ENCODE measurements at places on chromosomes 3 and 15.
A peak's percentile ranks its signal among the peaks of the same experiment; 100 is the strongest.

DNA sequence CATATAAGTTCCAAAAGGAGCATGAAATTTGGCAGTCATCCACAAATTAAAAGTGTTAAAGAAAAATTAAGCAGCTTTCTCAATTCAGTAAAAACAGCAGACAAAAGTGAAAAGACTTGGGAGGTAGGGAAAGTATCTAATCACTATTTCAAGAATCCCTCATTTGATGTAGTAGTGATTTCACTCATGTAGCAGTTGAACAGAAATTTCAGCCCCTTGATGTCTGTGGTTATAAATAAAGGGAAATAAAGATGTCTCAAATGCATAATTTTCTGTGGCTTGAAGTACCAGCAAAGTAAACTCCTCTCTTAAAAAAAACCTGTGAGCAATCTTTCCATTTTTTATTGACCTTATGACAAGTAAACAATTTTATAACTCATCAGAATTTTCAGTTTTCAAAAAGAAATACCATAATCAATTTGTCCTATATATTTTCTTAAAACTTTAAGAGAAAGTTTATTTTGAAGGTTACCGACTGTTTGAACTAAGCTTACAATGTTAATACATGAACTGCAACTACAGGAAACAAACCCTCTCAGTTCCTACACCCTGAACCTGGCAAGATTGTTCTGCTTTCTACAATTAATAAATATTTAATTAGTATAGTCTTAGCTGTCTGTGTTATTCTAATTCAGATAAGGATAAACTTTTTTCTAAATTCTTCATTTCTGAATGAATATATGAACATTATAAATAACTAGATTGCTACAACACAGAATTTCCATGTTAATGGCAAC is 94.2 kb downstream of the CBLB start:
- no peak for DNase-seq

GRCh38 chr3:81513591-81513990 is 247.9 kb downstream of the GBE1 start:
- DNase-seq = no peak

GRCh38 chr3:21446027-21446426 is 305.0 kb downstream of the ZNF385D start:
- no peak for DNase-seq

GRCh38 chr3:53677413-53677812 is 168.8 kb downstream of the CHDH start:
- DNase-seq = peak; percentile 8

DNA sequence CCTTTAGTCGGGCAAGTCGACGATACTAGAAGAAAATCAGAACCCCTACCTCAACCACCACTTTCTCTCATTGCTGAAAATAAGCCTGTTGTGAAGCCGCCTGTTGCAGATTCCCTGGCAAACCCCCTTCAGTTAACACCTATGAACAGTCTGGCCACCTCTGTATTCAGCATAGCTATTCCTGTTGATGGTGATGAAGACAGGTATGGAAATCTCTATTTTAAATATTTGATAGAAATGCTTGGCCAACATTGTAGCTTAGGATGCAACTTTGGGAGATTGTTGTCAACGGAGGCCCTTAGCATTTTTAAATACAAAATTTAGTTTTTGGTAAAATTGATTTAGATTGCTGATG is 3.0 kb downstream of the TSC22D2 start:
- no peak for DNase-seq

DNA sequence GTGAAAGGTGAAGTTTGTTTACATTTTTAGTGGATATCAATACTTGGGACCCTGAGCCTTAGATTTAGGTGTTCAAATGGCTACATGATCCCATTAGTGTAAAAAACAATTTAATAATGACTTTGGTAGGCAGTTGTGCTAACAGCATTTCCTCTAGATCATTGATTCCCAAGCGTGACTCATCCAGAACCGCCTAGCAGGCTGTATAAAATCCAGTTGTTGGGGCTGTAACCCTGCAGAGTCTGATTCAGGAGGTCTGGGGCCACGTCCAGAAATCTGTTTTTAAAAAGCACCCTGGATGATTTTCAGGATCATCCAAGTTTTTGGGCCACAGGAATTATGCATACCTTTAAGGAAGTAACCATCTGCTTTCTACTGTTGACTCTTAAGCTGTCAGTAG is 156.4 kb downstream of the TP63 start:
- no peak for DNase-seq

GRCh38 chr3:184677344-184678316 is 34.2 kb downstream of the MAGEF1 start:
- DNase-seq = no peak

DNA sequence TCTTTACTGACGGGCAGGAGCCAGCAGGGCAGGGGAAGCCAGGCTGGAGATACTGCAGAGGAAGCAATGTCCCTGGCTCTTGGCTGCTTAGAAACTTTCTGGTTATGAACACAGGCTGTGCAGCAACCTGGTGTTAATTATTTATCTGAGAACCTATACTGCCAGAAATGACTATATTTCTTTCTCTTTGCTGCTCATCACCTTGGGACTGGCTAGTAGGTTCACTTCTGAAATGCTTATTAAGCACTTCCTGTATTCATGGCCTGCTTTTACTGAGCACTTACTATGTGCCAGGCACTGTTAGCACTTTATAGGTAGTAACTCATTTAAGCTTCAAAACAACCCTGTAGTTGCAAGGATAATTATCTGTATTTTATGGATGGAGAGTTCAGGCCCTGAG is 57.6 kb downstream of the RAB11A start:
- no peak for DNase-seq

GRCh38 chr3:189260556-189261493 is 89.1 kb downstream of the TPRG1 start:
- no peak for DNase-seq

- no peak for DNase-seq
Observed at GRCh38 chr15:98827217-98827616, 178.9 kb downstream of the IGF1R start.

GRCh38 chr3:53257465-53257864 is 1.6 kb upstream of the TKT start:
- no peak for DNase-seq

DNA sequence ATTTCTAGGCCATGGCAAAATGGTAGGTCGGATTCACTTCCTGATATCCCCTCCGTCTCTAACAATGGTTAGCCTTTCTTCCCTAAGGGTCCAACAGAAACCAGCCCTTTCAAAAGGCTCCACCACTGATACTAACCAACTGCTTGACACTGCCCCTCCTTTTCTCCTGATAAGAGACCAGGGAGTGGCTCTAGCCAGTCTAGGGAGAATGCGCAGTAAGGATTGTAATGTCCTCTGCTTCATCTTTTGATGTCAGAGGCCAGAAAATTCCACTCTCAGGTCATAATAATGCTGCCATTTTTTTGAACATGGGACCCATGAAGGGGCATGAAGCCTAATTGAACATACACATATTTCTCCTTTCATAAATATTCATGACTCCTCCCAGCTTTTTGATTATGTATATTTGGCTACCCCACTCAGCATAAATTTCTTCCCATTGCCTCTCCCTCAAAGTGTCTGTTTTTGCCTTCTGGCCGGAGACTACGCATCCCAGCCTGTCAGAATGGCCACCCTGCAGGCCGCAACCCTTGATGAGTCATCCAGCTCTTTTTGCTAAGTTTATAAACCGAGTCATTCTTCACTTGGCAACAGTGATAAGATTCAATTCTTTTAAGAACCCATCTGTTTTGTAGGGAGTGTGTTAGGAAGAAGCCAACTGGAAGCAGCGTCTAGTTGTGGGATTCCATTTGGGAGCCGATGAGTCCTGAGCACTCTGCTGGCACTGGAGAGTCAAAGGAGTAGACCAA is 189.0 kb upstream of the MCTP2 start:
- no peak for DNase-seq

GRCh38 chr3:195863121-195864061 is 45.0 kb downstream of the TNK2 start:
- peak; percentile 86 for DNase-seq

GRCh38 chr15:22980189-22981050 is at the start of gene CYFIP1:
Gene CYFIP1, minus strand, starts transcription at chr15:22980368. Its CDS starts 33,083 bp downstream, at chr15:22947285.
- peak; percentile 80 for DNase-seq

DNA sequence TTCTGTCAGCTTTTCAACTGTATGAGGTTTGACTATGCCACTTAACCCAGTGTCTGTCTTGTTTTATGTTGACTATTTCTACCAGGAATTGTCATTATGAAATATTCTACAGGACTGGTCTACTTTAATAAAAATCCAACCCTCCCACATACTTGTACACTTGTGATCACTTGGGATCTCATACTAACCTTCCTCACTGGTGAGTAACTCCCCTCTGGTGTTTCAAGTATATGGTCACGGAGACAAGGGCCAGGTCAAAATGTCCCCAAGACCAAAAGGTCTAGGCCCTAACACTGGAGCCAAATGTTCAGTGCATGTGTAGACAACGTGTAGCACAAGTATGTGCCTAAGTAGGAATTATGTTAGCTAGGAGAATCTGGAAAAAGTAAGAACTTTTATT is 122.7 kb upstream of the TJP1 start:
- no peak for DNase-seq

DNA sequence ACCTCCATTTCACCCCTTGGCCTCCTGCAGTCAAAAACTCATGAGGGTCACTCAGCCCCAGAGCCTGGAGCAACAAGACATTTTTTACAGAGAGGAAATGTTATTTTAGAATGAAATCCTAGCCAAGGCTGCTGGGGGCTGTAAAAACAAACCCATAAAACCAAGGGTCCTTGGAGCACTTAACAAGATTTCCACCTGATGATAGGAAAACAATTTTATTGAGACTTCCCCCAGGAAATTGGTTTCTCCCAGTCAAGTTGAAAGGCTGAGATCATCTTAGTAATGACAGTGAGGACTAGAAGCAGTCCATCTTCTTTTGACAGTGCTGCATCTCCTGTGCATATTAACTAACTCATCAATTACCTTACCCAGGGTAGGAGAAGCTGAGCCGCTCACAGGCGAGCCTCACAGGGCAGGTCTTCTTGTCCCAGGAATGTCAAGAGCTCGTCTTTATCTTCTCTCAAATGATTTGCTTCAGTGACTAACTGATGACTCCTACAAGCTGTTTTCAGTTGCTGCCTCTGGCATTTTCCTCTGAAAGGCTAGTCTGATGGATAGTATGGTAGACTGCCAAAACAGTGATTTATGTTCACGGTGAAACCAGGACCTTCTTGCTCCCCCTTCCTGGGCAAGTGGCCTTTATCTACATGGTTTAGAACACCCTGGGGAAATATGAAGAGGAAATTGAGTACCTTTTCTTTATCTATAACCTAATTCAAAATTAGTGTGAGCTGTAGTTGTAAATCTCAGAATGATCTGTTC is 34.6 kb upstream of the AEN start:
- DNase-seq = no peak

DNA sequence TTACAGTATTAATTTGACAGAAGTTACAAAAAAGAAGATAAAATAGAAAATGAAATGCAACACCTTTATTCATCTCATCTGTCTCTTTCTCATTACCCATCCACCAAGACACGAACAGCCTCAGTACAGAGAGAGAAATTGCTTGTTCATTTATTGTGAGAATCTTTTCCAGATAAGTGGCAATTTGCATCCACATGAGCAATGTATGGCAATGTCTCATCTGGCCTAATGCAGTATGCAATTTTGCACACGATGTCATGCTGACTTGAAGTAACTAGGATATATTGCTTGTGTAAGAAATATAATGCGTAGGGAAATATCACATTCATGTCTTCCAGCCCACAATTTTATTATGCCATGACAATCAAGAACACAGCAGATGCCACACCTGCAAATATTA is 866.9 kb downstream of the ROBO1 start:
- DNase-seq = no peak

DNA sequence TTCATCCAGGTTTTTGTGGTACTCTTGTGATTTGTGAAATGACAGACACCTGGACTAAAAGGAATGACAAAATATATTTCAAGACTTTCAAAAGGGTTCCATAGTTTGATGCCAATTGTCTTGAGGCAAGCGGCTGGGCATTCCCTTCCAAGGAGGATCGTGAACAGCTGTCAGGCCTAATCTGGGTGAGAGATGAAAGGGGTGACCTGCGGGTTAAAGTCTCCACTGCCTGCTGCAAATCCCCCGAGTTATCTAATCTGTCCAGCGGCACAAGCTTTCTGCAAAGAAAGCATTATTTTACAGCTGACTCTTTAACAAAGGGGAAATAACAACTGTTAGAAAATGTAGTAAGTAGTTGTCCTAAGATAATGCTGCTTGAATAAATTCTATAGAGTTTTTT is 128.7 kb upstream of the MB21D2 start:
- DNase-seq = no peak

DNA sequence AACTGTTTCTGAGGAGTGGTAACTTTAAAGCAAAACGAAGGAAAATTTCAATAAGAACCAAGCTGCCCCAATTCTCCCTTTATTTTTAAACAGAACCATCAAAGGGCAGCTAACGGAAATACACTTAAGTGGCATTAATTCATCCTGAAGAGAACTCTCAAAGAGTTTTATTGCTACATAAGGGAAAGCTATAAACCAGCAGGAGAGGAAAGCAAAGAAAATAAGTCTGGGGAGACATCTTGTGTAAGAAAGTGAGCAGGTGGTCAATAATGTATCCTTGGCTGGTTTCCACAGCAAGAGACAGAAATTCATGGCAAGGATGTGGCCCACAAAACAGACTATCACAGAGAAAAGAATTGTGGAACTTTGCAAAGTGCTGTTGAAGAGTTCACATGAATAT is 40.0 kb upstream of the CMSS1 start:
- DNase-seq = no peak

GRCh38 chr3:7744850-7745249 is 756.8 kb upstream of the LMCD1 start:
- no peak for DNase-seq

DNA sequence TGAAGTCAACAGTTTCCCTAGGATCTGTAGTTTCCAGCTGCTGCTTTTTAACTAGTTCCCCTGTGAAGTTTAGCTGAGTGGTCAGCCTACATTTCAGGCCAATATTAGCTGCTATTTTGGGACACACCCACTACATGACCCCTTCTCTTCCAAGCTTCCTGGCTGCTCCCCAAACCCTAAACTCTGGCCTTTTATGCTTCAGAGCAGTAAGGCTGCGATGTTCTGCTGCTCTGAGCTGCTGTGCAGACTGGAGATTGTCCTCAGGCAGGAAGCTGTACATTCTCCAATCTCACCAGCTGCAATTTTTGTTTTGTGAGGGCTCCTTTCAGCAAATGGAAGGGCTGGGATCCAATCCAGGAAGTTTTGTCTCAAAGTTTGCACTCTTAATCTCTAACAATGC is 48.0 kb upstream of the WDR72 start:
- no peak for DNase-seq

GRCh38 chr15:29871401-29871800 is 49.1 kb upstream of the TJP1 start:
- DNase-seq = no peak

DNA sequence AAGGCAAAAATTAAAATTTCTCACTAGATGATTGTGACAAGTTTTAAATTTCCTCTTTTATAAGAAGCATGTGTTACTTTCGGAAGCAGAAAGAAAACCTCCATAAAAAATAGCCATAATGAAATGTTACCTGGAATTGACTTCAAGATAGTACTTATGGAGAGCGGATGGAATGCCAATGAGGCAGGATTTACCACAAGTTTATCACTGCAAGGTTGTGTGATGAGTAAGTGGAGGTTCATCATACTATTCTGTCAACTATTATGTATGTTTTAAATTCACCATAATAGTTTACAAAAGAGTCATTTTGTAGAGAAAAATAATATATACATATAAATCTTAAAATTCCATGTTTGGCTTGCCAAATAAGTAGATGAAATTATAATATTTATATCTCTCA is 230.3 kb downstream of the SCAPER start:
- no peak for DNase-seq

GRCh38 chr3:194001-194400 is 2.6 kb upstream of the CHL1 start:
- DNase-seq = no peak
